ENCODE measurements at places on chromosomes 1 and 21.

DNA sequence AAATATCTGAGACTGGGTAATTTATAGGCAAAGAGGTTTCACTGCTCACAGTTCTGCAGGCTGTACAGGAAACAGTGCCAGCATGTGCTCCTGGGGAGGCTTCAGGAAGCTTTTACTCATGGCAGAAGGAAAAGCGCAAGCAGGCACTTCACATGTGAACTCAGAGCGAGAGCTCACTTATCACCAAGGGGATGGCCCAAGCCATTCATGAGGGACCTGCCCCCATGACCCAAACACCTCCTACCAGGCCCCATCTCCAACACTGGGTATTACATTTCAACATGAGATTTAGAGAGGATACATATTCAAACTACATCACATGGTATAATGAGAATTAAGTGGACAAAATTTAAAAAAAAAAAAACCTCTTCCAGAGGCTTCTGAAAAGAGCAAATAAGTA lies 13.7 kb downstream of the WASF2 start:
- DNase-seq, result peak; percentile 5

DNA sequence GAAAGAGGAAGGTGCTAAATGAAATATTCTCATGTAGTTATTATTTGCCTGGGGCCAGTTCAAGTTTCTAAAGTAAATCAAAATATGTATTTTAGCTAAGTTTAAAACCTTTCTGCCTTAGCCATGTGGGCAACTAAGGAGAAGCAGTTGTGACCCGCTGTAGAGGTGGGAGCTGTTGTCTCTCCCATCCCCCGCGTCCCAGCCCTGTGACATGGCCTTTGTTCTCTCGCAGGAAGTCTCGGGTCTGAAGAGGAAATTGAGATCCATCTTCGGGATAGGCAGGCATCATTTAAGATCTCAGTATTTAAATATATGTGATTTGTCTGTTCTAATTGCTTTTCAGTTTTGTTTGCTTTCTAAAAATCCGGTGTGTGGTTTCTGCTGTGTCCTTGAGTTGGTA lies 121.5 kb downstream of the CAMTA1 start:
- DNase-seq, result no peak

DNA sequence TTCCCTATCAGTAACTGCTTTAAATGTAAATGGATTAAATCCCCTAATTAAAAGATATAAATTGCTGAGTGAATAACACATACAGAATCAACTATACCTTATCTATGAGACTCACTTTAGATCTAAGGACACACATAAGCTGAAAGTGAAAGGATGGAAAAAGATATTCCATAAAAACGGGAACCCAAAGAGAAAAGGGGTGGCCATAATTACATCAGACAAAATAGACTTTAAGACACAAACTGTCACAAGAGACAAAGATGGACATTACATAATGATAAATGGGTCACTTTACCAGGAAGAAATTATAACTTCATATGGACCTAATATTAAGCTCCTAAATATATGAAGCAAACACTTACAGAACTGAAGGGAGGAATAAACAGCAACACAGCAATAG lies 59.2 kb downstream of the SLC25A24 start:
- DNase-seq, result peak; percentile 87

- no peak for DNase-seq
These were observed 396.0 kb upstream of the DAB1 start for GRCh38 chr1:57819893-57820292.

DNA sequence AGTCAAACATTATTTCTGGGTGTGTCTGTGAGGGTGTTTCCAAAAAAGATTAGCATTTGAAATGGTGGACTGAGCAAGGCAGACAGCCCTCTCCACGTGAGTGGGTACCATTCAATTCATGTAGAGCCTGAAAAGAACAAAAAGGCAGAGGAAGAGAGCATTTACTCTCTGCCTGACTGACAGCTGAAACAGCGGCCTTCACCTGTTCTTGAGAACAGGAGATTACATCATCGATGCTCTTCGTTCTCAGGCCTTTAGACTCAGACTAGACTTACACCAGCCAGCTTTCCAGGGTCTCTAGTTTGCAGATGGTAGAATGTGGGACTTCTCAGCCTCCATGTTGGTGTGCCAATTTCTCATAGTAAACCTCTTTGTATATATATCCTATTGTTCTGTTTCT lies 302.3 kb downstream of the BACH1 start:
- DNase-seq, result no peak

- no peak for DNase-seq
These were observed 45.4 kb downstream of the SKI start for GRCh38 chr1:2273401-2274090.

DNA sequence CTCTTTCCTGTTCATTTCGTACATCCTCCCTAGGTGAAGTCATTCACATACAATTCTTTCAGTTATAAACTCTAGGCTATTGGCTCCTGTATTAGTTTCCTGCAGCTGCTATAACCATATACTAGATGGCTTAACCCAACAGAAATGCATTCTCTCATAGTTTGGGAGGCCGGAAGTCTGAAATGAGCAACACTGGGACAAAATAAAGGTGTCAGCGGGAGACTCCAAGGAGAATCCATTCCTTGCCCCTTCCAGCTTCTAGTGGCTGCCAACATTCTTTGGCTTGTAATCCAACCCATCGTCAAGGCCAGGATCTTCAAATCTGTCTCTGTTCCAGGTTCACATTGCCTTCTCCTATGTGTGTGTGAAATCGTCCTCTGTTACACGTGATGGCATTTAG lies 71.3 kb downstream of the TOR3A start:
- DNase-seq, result no peak

GRCh38 chr1:215079456-215079855 lies 3.1 kb upstream of the KCNK2 start:
- no peak for DNase-seq

GRCh38 chr1:12469990-12470389 lies 148.0 kb downstream of the DHRS3 start:
- no peak for DNase-seq

DNA sequence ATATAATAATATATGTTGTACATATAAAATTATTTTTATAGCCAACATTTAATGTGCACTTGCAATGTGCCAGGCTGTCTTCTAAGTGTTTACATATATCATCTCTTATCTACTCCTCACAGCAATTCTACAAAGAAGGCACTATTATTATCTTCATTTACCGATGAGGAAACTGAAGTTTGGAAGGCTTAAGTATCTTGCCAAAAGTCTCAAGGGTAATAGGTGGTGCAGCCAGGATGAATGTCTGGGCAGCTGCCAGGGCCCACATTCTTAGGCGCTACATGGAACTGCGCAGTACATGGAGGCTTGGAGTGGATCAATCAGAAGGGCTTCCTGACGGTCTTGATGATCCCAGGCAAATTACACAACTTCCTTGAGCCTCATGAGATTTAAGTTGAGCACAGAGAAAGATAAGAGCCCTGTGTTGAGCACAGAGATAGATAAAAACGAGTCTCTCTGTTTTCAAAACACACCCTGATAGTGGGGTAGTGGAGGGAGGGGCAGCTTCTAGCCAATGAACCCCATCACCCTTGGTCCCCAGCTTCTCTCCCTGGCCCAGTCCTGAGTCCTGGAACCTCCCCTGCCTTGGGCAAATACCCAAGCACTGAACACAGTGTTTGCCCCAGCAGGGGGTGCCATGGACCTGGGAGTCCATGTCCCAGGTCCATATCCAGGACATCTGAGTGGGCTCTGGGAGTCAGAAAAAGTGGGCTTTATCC lies 9.2 kb downstream of the POU3F1 start:
- no peak for DNase-seq

- no peak for DNase-seq
These were observed 172.1 kb upstream of the ZRANB2 start for GRCh38 chr1:71252900-71253299.
